Epithelial cell of proximal tubule (primary cell): ENCODE measurements at places on chromosomes 1 and 21.

DNA sequence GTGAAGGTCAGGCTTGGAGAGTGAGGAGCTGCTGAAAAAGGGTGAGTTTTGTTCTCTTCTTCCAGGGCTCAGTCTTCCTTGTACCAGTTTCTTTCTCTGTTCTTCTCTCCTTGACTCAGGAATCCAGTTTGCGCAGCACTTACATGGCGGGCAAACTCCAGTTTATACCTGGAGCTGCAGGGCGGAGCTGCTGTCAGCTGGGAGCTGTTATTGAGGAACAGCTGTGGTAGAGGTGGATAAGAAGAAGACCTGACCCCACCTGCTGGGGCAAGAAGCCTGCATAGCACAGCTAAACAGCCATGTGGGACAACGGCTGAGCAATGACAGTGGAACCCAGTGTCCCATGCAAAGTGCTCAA lies 46.2 kb downstream of the GALNT2 start:
- no peak for DNase-seq

- DNase-seq: no peak
These were observed 67.0 kb downstream of the BACH1 start for GRCh38 chr21:29365661-29366265.

- DNase-seq: no peak
These were observed 186.0 kb upstream of the PTGFR start for GRCh38 chr1:78304761-78305160.

- DNase-seq: no peak
These were observed 15.8 kb upstream of the NUP210L start for GRCh38 chr1:154170547-154171222.

GRCh38 chr1:174114788-174115448 lies 44.4 kb upstream of the RABGAP1L start:
- peak; percentile 36 for DNase-seq
